ENCODE measurements at places on chromosomes 7 and 10. TPM values are rescaled to one million over a fixed set of nuclear protein-coding genes. Genes with fewer than 3 reads are reported as not detected.

Gene NXPH1
- not detected for total RNA-seq

Gene VWA2
- total RNA-seq: 2.7 TPM

Gene NRF1
- 5.2 TPM for total RNA-seq

Gene PAX4
- total RNA-seq: not detected

Gene STEAP2
- 5.1 TPM for total RNA-seq

Gene GIMAP1
- not detected for total RNA-seq

Gene KCNH2
- total RNA-seq: not detected

Gene TRPV5
- not detected for total RNA-seq

Gene PPP1R17
- not detected for total RNA-seq

Gene TDRD1
- 0.31 TPM for total RNA-seq

Gene SCIN
- not detected for total RNA-seq

Gene STAG3
- not detected for total RNA-seq

Gene TET1
- 0.16 TPM for total RNA-seq

Gene AGMO
- not detected for total RNA-seq

Gene CRCP
- 24.1 TPM for total RNA-seq

Gene CDCA7L
- 38.2 TPM for total RNA-seq

Gene OIT3
- total RNA-seq: not detected

Data from hair follicular keratinocyte (primary cell).